ENCODE measurements at places on chromosomes 5 and 9. TPM values are rescaled to one million over a fixed set of nuclear protein-coding genes. Genes with fewer than 3 reads are reported as not detected.

GABRA1 gene
- 0.13 TPM for total RNA-seq

SH3RF2 gene
- 4.4 TPM for total RNA-seq

WNK2 gene
- 7.4 TPM for total RNA-seq

GRCh38 chr5:67374378-67374777, 177.8 kb upstream of the CD180 start:
- no peak for DNase-seq

- DNase-seq, result no peak
Measured at GRCh38 chr5:12672141-12672540, 767.9 kb upstream of the CTNND2 start.

- DNase-seq, result peak; percentile 43
Measured at GRCh38 chr5:74575741-74576538, 64.6 kb downstream of the ENC1 start.

DNA sequence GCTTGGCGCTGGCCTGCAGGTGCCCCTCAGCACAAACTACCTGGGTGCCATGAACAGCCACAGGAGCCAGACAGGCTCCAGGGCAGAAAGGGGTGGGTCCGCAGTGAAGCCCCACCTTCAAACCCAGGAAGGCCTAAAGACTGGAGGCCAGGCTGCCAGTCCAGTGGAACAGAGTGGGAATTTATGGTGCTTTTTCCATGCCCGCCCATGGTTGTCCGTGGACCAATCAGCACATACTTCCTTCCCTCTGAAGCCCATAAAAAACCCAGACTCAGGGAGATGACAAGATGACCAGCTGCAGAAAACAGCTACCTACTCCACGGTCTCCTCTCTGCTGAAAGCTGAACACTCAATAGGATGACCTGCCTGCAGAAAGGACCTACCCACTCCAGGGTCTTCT, 275.4 kb upstream of the ADRA1B start:
- no peak for DNase-seq

- peak; percentile 47 for DNase-seq
Measured at GRCh38 chr5:173745123-173745522, 128.7 kb upstream of the BOD1 start.

DNA sequence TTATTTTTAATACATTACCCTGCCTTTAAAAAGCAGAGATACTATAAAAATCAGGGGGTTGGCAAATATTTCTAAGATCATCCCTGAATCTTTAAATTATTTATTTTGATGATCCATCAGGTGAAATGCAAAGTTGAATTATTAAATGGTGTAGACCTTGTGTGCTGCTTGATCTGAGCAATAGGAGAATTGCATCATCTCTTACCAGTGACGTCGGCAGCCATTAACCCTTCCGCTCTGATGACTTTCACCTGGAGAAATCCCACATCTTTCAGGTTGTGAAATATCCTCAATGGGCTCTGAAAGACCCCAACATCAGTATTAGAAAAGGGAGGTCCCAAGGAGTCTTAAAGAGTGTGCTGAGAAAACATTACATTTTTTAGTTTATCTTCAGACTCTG, 270.2 kb downstream of the SLF1 start:
- no peak for DNase-seq
